KBM-7 (cell line): ENCODE measurements at places on chromosomes 4 and X.

GRCh38 chrX:22220941-22221340, 51.8 kb upstream of the CBLL2 start:
- no peak for DNase-seq

DNA sequence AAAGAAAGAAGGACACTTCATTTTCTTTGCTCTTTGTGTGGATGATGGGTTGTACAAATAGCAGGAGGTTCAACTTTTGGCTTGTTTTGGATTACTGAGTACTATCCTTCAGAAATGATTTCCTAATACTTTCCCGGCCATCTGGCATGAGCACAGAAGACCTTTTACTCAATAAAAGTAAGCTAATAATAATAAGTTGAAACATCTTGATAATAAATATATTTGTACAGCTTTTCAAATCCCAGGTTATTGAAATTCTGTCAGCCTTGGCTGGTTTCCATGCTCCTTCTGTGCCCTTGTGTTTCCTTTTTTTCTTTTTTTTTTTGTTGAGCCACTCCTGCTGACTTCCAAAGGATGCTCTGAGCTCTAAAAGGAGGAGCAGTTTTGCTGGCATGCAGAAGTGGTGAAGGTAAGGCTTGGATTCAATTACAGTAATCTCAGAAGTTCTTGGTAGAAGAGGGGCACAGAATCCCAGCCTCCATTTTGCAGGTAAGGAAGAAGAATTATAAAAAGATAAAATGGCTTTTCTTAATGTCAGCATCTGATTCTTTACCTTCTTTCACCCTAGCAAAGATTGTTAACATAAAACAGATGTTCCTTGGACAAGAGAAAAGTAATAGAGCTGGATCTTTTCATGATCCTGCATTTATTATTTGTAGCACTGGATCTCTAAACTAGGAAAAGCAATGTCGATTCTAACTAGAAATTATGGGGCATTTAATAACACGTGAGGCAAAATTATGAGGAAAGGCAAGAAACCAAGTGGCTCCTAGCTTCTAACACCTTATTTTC, 31.9 kb downstream of the REPS2 start:
- DNase-seq: no peak

DNA sequence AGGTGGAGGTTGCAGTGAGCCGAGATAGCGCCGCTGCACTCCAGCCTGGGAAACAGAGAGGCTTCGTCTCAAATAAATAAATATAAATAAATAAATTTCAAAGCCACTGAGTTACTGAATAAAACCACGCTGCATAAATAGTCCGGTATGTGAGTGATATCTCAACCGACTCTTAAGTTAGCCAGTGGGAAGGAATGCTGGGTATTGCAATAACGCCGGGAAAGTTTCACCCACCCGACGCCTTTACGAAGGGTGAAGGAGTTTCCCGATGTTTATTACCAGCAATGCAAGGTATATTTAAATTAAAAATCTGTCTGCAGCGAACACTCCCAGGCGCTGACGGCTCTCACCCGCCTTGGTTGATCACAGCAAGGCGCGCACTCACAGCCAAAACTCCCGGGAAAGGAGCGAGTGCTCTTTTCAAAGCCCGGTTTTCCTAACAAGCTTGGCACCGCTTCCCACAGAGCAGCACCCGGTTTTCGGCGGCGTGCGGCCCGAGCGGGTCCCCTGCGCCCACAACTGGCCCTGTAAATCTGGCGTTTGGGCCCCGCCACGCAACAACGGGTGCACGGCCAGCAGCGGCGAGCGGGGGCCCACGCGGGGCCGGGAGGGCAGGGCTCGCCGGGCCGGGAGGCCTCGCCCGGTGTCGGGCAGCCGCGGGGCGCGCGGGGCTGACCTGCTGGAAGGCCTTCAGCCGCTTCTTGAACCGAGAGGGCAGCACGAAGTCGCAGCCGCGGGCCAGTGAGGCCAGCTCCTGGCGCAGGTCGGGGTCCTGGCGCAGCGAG, 13.7 kb downstream of the PPP2R3B start:
- no peak for DNase-seq

DNA sequence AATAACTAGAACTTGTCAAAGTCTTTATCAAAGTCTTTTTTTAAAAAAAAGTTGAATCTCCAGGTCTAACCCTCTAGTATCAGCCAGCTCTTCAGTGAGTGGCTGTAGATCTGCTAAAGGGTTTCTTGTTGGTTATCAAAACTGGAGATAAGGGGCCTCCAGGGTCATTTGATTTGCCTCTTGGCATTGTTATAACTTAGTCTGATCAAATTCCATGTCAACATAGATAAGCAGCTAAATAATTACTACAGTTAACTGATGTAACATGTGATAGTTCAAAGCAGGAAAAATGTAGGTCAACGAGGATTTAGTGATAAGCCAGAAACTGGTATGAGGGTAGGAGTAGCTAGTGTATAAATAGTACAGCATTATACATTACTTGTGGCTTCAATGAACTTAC, 465.1 kb downstream of the PDHA2 start:
- no peak for DNase-seq

DNA sequence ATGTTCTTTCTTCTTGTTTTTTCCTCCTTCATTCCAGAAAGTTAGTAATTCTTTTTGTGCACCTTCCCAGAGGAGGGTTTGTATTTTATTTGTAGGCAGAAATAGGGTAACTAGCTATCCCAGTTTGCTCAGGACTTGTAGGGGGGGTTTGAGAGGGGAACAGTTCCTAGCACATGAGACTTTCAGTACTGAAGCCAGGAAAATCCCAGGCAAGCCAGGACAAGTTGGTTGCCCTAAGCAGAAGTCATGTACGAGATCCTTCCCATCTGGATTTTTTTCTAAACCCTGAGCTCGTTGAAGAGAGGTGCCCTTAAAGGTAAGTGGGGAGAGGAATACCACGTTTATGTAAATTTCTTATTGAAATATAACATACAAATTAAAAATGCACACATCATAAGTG, 15.6 kb upstream of the TAB3 start:
- no peak for DNase-seq
